ENCODE measurements at places on chromosomes 4 and X. TPM values are rescaled to one million over a fixed set of nuclear protein-coding genes. Genes with fewer than 3 reads are reported as not detected.

Gene IQCM
- total RNA-seq, result not detected

Gene BEX2
- 2.1 TPM for total RNA-seq

Gene SLIT2
- 97.5 TPM for total RNA-seq

Gene FGF2
- total RNA-seq, result 40.9 TPM

Gene SGMS2
- total RNA-seq, result 96.4 TPM

Gene CORIN
- total RNA-seq, result 1.00 TPM

Gene SPOCK3
- total RNA-seq, result 1.7 TPM

Gene ZCCHC12
- total RNA-seq, result 0.12 TPM

Gene PPEF1
- total RNA-seq, result not detected

Gene FAM47E
- under 0.01 TPM for total RNA-seq

Gene SPON2
- 281 TPM for total RNA-seq

Gene EVC
- 59.4 TPM for total RNA-seq

Gene NLGN3
- 0.12 TPM for total RNA-seq

Data from uterine smooth muscle cell (primary cell).